ENCODE measurements at places on chromosomes 4 and X.
A peak's percentile ranks its signal among the peaks of the same experiment; 100 is the strongest.

GRCh38 chr4:185597532-185598188 is 62.4 kb upstream of the PDLIM3 start:
- DNase-seq, result peak; percentile 45

GRCh38 chr4:143184217-143184502 is 557 bp upstream of the USP38 start:
- no peak for DNase-seq

DNA sequence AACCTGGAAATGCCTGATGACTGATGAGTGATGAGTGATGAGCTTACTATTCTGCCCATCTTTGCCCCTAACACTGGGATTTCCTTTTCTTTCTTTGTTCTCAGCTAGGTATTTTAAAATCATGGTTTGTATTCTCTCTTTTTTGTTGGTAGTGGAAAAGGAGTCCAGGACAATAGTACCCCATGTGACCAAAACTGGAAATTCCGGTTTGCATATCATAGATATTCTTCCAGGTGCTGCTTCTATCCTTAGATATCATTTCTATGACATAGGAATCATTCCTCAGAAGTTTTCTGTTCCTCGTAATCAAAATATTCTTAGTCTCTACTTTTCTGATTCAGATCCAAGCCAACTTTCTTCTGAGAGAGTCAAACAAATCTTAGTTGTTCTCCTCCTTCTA is 320.5 kb upstream of the TET2 start:
- no peak for DNase-seq

DNA sequence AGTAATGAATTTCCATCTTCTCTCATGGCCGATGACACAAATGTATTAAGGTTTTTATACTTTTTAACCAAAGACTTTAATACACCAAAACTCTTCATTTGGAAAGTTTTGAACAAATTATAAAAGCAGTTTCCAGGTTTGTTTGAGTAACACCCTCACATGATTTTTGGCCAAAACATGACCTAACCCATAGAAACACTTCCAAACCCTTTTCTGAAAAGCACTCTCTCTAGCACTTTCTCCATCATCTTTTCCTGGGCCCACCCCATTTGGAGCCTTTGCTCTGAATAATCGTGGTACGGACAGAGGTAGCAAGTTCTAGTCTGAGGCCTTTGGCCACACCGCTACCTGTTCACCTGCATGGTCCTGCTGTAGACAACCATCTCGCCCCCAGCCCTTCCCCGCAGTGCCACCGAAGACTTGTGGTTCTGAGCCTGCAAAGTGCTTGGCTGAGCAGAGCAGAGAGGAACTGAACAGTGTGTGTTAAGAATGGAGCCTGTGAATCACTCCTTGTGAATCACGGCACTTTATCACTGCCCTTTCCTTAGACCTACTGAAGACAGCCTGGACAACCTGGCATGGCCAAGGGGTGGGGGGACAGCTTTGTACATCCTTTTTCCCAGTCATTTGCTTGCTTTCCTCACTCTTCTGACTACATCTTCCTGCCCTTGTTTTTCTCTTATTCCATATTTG is 181.8 kb downstream of the PTTG2 start:
- no peak for DNase-seq

Measured in T-helper 17 cell (primary cell).